ENCODE measurements at places on chromosomes 5 and 9.

- no peaks in the 10 kb centered on the region for H3K4me1 ChIP-seq
- H3K27me3 ChIP-seq = peaks cover 7% of the 10 kb centered on the region
- no peak overlapping the region for H3K27ac ChIP-seq
Observed at GRCh38 chr9:90898228-90898627, 96.6 kb downstream of the SYK start.

- H3K27ac ChIP-seq = no peak overlapping the region
- peaks cover 28% of the 10 kb centered on the region for H3K4me1 ChIP-seq
- H3K27me3 ChIP-seq = no peaks in the 10 kb centered on the region
- no peak for DNase-seq
- no peaks in the 10 kb centered on the region for H3K36me3 ChIP-seq
Observed at GRCh38 chr5:142971303-142972013, 201.3 kb downstream of the ARHGAP26 start.

DNA sequence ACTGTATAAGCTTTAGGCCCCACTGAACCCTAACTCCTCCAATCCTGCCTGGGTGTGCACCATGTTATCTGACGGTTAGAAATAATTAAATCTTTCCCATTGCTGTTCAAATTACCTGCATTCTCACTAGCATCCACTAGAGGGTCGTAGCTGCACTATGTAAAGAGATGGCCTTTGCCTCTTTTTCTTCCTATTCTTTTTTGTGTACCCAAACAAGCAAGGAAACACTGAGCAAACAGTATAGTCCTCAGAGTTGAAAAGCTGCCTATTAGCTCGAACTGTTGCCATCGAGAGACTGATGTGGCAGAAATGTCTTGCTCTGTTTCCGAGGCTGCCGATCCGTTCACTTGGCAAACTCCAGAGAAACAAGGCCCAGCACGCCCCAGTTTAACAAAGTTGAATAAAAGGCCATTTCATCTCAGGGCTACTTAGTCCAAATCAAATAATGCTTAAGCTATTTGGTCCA, 163.8 kb upstream of the TRPM3 start:
- no peak for DNase-seq
- no peak overlapping the region for H3K27ac ChIP-seq
- H3K36me3 ChIP-seq = no peaks in the 10 kb centered on the region
- no peak overlapping the region for H3K4me3 ChIP-seq

DNA sequence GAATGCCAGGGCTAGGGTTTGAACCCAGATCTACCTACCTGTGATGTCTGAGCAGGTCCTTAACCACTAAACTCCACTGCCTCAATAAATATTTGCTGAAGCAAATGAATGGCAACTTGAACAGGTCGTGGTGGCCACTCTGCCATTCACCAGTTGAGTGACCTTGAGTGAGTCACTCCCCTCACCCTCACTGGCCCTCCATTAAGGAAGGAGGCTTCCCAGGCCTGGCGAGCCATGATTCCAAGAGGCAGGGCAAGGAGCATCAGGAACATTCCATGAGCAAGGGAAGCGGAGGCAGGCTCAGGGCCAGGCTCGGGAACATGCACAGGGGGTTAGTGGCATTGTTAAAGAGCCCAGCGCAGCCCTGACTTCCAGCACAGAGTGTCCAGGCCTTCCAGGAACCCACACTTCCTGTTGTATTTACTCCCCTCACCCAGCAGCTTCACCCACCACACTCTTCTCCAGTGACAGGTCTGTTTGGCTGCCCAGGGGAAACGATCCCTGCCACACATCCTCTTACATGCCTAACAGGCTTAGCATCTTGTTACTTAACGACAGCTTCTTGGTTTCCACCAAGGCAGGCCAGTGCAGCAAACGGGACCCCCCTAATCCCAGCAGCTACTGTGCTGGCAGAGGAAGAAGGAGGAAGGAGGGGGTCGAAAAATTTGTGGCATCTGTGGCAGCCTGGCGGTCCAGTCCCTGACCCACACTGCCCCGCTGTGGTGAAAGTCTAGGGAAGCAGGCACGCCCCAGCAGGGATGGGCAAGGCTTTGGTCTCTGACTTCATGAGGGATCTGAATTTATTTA, 43.7 kb upstream of the TTC1 start:
- no peaks in the 10 kb centered on the region for H3K36me3 ChIP-seq
- H3K4me1 ChIP-seq = no peaks in the 10 kb centered on the region
- H3K27ac ChIP-seq = no peak overlapping the region
- peaks cover 38% of the 10 kb centered on the region for H3K27me3 ChIP-seq
- H3K4me3 ChIP-seq = no peak overlapping the region

DNA sequence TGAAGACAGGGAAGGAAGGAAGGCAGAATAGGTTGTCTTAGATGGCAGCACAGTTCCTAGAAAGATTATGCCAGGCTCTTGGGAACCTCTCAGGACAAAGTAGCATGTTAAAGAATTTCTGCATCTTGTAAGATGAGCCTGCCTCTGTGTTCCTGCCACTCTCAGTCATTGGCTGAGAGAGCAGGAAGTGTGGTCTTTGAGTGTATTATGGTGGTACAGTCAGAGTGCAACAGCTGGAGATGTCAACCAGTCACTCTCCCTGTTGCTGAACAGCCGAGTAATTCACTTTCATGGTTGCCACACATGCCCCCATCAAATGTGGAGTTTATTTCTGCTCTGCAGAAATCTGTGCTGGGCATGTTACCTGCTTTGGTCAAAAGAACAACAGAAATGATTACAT, 659.6 kb upstream of the RIOK2 start:
- no peaks in the 10 kb centered on the region for H3K36me3 ChIP-seq
- no peaks in the 10 kb centered on the region for H3K27me3 ChIP-seq
- no peak overlapping the region for H3K27ac ChIP-seq
- H3K4me3 ChIP-seq = no peak overlapping the region

DNA sequence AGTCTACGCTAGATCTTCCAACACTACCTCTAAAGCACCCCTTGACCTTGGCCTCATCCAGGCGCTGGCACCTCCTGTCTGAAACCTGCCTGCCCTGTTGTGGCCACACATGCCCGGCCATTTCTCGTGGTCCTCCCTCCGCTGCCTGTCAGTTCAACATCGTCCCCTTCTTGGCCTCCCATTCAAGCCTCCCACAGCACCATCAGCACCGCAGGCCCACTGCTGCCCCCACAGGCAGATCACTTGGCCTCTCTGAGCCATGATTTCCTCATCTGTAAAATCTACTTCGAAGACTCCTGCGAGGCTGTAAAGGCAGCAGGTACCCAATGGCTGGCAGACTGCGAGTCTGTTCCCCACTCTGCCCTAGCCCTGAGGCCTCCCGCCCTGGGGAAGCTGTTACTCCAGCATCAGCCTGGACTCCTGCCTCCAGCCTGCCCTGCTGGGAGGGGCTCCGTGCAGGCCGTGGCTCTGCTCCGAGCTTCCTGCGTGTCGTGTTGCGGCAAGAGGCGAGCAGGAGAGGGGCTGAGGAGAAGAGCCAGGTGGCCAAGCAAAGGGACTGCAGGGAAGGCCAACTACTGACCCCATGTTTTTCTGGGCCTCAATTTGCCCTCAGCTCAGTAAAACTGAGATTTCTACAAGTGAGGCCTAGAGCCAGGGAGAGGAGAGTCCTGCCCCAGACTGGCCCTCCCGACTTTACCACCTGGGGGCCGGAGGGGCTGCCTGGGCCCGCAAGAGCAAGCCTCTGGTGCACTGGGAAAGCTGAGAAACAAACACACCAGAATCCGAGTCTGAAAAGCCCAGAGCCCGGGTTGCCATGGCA, 70.5 kb upstream of the LRRTM2 start:
- no peak overlapping the region for H3K4me3 ChIP-seq
- H3K36me3 ChIP-seq = no peaks in the 10 kb centered on the region
- no peak overlapping the region for H3K27ac ChIP-seq

GRCh38 chr5:166948679-166949078, 1342.8 kb upstream of the WWC1 start:
- no peaks in the 10 kb centered on the region for H3K4me1 ChIP-seq
- no peak for DNase-seq
- H3K36me3 ChIP-seq = no peaks in the 10 kb centered on the region
- H3K27me3 ChIP-seq = no peaks in the 10 kb centered on the region
- no peak overlapping the region for H3K4me3 ChIP-seq

GRCh38 chr9:114164191-114164794, 9.0 kb downstream of the COL27A1 start:
- H3K36me3 ChIP-seq = no peaks in the 10 kb centered on the region
- H3K4me3 ChIP-seq = no peak overlapping the region
- H3K27ac ChIP-seq = no peak overlapping the region
- DNase-seq = no peak
- H3K27me3 ChIP-seq = peaks cover 2% of the 10 kb centered on the region

DNA sequence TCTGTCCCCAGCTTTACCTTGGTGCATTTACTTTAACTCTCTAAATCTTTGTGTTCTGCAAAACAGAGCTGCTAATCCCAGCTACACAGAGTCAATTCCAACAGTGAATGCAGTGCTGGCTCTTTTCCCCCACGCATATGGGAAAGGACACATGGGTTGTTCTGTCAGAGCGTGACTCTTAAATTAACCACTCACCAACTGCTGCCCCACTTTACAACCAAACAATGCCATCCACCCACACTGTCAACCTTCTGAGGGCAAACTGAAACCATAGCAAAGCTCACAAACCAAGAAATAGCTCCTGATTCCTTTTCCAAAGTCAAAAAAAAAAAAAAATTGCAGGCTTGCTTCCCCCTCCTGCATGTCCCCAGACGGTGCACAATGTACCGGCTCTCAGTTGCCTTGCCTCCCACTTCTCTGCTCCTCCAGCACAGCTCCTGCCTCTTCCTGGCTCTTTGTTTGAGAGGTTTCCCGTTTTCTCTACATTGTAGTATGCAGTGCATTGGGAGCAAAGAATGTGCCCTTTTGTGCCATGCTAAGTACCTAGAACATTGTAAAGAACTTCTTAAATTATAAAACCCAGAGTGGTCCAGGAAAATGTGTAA, 151.5 kb upstream of the DAPK1 start:
- no peak overlapping the region for H3K27ac ChIP-seq
- H3K36me3 ChIP-seq = no peaks in the 10 kb centered on the region
- H3K4me3 ChIP-seq = no peak overlapping the region
- no peak for DNase-seq
- H3K27me3 ChIP-seq = peaks cover 6% of the 10 kb centered on the region
- no peaks in the 10 kb centered on the region for H3K4me1 ChIP-seq
